H4 (cell line): ENCODE measurements at places on chromosomes 1 and 21. TPM values are rescaled to one million over a fixed set of nuclear protein-coding genes. Genes with fewer than 3 reads are reported as not detected.
A peak's percentile ranks its signal among the peaks of the same experiment; 100 is the strongest.

Gene FAAH
- total RNA-seq = 0.64 and 2.0 TPM in 2 replicates

Gene CRP
- not detected in 2 replicates for total RNA-seq

Gene IGSF21
- total RNA-seq = not detected in 2 replicates

Gene HSD11B1
- 0.08 TPM in 1 of 2 replicates, not detected in the other for total RNA-seq

DNA sequence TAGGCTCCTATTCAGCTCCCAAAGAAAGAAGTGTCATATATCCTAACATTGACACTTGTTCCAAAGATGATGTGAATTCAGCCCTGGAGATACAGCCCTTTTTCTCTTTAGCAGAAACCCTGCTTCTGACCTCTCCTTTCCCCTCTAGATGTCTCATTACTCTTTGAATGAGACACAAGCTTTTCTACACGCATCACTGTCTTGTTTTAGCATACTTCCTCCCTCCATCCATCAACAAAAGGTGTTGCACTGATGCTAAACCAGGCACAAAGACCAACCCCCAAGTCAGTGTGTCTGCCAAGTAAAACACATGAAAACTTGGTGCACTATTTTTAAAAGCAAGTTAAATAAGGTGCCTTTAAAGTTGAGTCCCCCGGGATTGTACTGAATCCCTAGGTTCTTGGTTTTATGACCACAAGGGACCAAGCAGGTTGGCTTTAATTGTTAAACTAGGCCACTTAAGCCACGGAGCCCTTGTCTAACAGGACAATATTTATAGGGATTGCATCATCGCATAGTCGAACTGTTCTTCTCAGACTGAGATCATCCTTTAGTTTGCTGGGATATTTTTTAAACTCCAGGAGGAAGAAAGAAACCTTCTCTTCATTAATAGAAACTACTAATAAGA lies 101.0 kb upstream of the GUCA2B start:
- DNase-seq = no peak

DNA sequence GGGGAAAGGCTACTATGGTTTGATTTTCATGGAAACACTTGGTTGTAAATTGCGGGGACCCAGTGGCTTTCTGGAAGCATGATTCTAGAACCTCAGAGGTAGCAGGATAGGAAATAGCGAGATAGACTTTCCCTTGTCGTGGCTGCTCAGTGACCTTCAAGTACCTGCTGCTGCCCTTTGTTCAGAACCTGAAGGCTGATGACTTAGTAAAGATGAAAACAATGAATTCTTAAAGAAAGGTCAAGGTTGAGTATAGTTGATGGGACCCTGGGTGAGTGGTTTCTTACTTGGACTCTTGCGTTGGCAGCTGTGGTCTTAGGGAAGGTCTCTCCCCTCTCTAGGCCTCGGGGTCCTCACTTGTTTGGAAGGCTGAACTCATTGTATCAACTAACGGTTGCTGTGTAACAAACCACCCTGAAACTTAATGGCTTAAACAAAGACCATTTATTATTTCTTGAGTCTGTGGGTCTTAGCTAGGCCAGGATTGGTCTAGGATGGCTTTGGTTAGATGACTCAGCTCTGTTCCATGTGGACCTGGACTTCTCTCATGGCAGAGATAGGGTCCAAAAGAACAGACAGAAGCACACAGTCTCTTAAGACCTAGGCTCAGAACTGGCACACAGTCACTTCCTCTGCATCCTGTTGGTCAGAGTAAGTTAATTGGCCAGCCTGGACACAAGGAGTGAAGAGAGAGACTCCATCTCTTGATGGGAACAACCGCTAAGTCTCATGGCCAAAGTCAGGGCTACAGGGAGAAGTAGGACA lies 89.2 kb upstream of the SELENON start:
- DNase-seq = no peak

- peak; percentile 66 for DNase-seq
These were observed 248.1 kb upstream of the DEPDC1 start for GRCh38 chr1:68745011-68745410.

GRCh38 chr1:204396015-204396583 lies 15.5 kb downstream of the PPP1R15B start:
- DNase-seq = no peak
